ENCODE measurements at places on chromosomes 4 and X. TPM values are rescaled to one million over a fixed set of nuclear protein-coding genes. Genes with fewer than 3 reads are reported as not detected.

Gene SPARCL1
- total RNA-seq = not detected

Gene SPANXC
- total RNA-seq = not detected

Gene KIT
- total RNA-seq = 6.9 TPM

Gene TCEANC
- total RNA-seq = 1.4 TPM

DNA sequence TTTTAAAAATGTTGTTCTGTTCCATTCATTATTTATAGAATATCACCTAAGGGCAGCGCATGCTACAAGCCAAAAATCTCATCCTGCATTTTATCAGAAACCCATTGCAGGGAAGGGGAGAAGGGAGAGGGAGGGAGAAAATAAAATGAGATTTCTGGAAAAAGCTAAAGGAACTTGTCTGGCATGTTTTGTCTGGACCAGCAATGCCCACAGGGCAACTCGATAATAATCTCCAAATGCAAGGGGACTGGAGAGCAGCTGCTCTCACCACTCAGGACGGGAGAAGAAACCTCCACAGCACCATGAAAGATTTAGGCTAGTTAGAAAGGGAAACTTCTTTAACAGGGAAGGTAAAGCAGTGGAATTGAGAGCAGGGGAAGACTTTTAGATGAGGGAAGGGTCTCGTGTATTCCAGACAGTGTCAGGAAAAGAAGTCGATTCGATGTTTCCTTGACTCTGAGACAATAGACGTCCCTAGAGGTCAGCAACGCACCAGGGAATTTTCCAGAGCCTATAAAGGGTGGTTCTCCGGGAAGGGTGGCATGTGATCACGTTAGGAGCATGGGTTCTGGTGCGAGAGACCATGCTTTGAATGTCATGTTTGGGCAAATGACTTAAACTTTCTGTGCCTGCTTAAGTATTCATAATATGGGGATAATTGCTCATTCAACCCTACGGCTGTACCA is 132.2 kb upstream of the NDP start:
- no peak for DNase-seq
- no peak overlapping the region for H3K27ac ChIP-seq
- no peaks in the 10 kb centered on the region for H3K36me3 ChIP-seq

- DNase-seq = no peak
- peaks cover 1% of the 10 kb centered on the region for H3K36me3 ChIP-seq
- H3K4me1 ChIP-seq = peaks cover 3% of the 10 kb centered on the region
- no peak overlapping the region for H3K4me3 ChIP-seq
- H3K27me3 ChIP-seq = 0 out of 2 replicates have a peak, but pooled peaks cover 1% of the 10 kb centered on the region
Observed at GRCh38 chr4:184806229-184806550, 19.6 kb downstream of the ACSL1 start.

DNA sequence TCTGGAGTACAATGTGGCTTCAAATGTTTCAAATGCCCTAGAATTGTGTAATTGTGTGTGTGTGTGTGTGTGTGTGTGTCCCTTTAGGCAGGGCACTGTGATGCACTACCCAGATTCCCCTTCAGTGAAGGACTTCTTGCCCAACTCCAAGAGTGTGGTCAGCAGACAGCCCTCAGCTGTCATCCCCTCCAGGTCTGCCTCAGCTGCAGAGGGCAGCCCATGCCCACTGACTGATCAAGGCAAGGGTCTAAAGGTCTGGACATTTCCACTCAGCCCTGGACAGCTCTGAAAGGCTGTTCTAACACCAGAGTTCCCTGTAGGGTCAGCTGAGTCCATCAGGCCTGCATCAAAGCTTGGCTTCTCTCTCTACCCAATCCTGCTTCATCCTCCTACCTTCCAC is 83.9 kb upstream of the USP9X start:
- H3K4me1 ChIP-seq = peaks cover 2% of the 10 kb centered on the region
- DNase-seq = no peak
- no peaks in the 10 kb centered on the region for H3K36me3 ChIP-seq
- no peak overlapping the region for H3K27ac ChIP-seq

DNA sequence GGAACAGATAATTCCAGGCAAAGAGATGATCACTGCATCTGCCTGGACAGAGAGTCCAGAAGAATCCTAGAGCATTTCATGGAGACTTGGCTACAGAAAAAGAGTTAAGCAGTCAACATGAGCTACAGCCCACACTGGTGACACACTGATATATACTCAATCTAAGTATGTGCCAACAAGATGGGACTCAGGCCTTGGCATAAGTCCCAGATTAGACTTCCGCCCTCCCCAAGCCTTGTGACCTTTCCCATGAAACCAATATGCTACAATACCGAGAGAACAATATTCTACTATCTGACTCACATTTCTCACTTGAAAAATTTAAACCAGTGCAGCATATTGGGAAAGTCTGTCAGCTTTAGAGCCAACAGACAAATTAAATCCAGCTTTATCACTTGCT is 65.7 kb upstream of the SLITRK2 start:
- no peak for DNase-seq
- no peak overlapping the region for H3K27ac ChIP-seq
- no peaks in the 10 kb centered on the region for H3K4me1 ChIP-seq
- H3K27me3 ChIP-seq = no peaks in the 10 kb centered on the region

DNA sequence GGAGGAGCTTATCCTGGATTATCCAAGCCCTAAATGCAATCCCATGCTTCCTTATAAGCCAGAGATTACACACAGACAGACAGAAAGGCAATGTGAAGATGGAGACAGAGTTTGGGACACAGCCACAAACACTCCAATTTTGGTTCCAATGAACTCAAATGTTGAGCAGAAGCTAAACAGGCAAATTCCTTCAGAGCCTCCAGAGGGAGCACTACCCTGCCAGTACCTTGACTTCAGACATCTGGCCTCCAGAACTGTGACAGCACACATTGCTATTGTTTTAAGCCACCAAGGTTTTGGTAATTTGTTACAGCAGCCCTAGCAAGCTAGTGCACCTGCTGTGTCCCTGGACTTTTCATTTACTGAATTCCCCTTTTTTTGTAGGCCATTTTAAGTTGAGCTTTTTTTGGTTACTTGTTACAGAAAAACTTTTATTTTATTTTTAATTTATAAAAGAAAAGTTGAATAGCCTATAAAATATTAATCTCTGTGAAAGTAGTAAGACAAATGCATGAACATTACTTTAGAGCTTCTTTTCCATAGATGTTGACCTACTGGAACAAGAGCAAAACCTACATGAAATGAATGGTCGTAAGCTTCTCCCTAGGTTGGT is 33.4 kb upstream of the SRD5A3 start:
- H3K36me3 ChIP-seq = no peaks in the 10 kb centered on the region
- H3K27me3 ChIP-seq = peaks cover 6% of the 10 kb centered on the region
- DNase-seq = peak; percentile 58
- no peak overlapping the region for H3K27ac ChIP-seq
- no peak overlapping the region for H3K4me3 ChIP-seq

DNA sequence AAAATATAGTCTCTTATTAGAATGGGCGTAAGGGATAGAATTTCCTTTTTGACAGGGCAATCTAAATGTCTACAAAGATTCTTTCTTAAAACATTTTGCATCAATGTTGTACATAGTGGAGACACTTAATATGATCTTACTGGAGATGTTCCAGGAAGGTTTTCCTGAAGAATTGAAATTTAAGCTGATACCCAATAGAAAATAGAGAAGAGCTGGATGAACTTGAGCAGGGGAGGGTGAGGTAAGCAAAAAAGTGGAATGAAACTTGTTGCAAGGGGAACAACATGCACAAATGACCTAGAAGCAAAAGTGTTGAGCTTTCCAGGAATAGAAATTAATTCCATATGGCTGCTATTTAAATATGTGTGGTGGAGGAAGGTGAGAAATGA is 19.7 kb downstream of the SLAIN2 start:
- H3K4me1 ChIP-seq = peaks cover 5% of the 10 kb centered on the region
- H3K4me3 ChIP-seq = no peak overlapping the region
- H3K27ac ChIP-seq = no peak overlapping the region
- H3K27me3 ChIP-seq = no peaks in the 10 kb centered on the region
- no peak for DNase-seq

DNA sequence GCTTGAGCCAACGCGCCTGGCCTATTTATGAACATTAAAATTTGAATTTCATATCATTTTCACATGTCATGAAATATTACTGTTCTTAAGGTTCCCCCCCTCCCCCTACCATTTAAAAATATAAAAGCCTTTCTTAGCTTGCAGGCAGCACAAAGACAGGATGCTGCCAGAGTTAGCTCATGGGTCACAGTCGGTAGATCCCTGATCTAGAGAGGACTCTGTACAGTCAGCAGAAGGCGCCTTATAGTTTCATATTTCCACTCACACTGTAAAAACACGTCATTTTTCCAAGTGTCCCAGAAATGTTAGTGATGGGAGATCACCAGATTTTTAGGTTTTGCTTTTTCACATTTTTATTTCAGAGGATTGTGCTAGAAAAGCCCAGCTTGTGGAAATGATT is 12.2 kb downstream of the NOCT start:
- H3K4me3 ChIP-seq = no peak overlapping the region
- peaks cover 12% of the 10 kb centered on the region for H3K4me1 ChIP-seq
- H3K27ac ChIP-seq = no peak overlapping the region
- peak; percentile 70 for DNase-seq
- 0 out of 2 replicates have a peak, but pooled peaks cover 2% of the 10 kb centered on the region for H3K36me3 ChIP-seq

Measured in IMR-90 (cell line).